ENCODE measurements at places on chromosomes 13 and 19.

DNA sequence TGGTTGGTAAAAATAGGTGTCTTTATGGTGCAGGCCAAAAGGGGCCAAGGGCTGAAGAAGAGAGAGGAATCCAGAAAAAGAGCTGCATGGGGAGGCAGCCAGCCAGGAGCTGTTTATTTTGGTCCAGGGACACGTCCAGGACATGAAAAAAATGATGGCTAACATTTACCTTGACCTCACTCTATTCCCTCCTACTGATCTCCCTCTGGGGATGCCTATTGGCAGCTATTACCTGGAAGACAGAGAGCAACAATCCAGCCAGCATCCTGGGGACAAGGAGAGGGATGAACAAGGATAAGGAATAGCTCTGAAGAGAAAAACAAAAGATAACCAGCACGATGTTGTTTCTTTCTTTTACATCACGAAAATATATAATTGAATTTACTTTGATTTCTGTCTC lies 1599.6 kb downstream of the SLITRK5 start:
- no peak for DNase-seq

DNA sequence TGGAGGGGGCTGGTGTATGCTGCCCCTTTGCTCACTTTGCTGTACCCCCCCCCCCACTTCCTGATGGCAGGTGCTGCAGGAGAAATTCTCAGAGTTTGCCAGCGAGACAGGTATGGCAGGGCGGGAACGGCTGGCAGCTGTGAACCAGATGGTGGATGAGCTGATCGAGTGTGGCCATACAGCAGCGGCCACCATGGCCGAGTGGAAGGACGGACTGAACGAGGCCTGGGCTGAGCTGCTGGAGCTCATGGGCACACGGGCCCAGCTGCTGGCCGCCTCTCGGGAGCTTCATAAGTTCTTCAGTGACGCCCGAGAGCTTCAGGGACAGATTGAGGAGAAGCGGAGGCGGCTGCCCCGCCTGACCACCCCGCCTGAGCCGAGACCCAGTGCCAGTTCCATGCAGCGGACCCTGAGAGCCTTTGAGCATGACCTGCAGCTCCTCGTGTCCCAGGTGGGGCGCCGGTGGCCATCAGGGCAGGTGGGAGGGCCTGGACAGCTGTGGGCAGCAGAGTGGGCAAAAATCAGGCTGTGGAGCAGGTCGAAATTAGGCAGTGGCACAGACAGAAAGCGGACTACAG lies 19.6 kb upstream of the SHKBP1 start:
- DNase-seq, result peak; percentile 72

DNA sequence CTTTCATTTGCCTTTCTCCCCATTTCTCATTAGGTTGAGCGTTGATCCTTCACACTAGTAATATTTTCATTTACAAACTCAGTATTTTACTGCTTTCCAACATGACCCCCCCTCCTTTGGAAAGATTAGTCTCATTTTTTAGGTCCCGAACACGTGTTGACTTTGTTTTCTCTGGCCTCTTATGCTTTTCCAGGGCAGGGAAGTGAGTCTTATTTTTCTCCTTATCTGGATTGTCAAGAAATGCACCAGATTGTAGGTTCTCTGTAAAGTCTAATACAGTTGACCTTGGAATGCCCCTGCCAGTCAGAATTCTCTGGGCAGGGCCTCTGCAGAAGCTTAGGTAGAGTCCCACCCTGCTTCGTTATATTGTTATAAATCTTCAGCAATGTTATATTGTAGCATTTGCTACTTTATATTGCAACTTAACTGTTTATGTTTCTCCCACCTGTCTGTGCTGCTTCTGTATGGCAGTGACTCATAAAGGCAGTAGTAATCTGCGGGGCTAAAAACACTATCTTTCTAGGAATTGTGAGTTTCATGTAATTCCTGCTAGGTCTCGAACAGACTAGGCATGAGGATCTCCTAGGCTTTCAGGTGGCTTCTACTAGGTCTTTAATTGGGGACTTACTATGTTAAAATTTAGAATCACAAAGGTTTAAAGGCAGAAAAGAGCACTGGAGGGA lies 2.0 kb downstream of the TDRD3 start:
- peak; percentile 56 for DNase-seq

DNA sequence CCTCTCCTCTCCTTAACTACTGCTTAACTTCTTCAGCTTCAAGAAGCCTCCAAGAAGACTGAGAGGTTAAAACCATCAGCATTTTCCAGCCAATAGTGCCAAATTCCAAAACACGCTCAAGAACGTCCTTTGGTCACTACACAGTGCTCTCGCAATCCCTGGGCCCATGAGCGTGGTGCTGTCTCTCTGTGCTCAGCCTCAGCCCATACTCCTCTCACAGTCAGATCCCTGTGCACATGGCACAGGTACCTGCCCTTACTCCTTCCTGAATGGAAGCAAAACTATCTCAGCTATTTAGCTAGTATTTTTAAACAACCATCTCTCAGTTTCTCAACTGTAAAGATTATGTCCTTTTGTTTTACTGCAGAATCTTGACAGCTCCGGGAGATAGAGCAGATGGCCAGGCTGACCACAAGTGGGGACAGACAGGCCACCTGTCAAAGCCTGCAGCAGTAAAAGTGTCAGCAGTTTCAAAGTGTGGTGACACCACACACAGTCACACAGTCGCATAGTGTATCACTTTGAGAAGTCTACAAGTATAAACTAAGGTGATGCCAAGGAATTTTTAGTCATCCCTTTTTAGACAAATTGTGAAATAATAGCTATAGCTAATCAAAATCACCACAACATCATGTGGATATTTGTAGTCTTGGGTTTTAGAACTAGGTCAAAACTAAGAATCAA lies 35.7 kb downstream of the DZIP1 start:
- no peak for DNase-seq

DNA sequence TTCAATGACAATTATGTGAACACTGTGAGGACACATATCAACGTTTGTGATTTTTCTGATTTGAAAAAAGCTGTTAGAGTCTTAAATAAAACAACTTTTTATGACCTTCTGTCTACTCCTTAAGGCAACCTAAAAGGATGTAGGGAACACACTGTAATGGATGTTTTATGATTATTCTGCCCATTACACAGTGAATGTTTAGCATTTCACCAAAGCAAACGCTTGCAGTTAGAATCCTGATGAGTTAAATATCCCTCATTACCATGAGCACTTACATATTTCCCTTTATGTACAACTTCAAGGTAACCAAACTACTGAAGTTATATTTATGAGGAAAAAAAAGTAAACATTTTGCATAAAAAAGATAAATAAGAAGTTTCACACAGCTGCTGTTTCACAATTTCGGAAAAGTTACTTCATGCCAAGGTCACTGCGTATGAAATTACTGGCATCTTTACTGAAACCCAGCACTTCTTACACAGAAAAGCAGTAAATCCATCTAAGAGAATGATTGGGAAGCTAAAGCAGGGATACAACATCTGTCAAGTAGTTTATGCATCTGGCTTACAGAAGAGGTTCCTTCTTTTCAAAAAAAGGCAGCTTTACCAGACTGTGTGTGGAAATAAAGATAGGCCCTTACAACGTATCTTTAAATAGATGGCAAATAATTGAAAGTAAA lies 733.7 kb upstream of the ATXN8OS start:
- no peak for DNase-seq

GRCh38 chr19:47310819-47311218 lies 1.2 kb downstream of the C5AR1 start:
- DNase-seq, result no peak

GRCh38 chr13:21344662-21345176 lies 114.4 kb downstream of the ZDHHC20 start:
- no peak for DNase-seq

DNA sequence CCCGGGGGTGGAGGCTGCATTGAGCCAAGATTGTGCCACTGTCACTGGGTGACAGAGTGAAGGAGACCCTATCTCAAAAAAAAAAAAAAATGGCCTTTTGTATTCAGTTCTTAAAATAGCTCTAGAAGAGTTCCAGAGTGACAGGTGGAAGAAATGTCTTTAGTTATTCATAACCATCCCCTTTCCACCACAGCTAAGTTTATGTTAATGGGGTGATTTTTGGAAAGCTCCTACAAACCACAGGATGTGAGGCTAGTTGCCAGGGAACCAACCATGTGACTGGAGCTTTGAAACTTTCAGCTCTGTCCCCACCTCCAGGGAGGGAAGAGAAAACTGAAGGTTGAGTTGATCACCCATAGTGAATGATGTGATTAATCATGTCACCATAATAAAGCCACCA lies 6.9 kb downstream of the ZNF490 start:
- no peak for DNase-seq

DNA sequence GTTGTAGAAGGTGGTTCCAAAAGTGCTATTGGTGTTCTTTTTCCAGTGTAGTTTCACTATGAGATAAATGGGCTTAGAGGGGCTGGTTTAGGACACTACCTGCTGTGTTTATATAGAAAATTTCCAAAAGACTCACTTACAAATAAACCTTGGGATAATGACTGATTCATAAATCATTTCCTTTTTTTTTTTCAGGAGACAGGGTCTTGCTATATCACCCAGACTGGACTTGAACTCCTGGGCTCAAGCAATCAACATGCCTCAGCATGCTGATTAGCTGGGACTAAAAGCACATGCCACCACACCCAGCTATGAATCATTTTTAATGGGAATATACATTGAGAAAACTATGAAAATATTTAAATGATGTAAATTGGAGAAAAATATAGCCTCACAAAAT lies 376.6 kb downstream of the PCDH9 start:
- DNase-seq, result no peak

GRCh38 chr13:93345024-93345423 lies 118.4 kb downstream of the GPC6 start:
- no peak for DNase-seq

GRCh38 chr13:105112561-105112960 lies 1422.9 kb downstream of the EFNB2 start:
- no peak for DNase-seq

DNA sequence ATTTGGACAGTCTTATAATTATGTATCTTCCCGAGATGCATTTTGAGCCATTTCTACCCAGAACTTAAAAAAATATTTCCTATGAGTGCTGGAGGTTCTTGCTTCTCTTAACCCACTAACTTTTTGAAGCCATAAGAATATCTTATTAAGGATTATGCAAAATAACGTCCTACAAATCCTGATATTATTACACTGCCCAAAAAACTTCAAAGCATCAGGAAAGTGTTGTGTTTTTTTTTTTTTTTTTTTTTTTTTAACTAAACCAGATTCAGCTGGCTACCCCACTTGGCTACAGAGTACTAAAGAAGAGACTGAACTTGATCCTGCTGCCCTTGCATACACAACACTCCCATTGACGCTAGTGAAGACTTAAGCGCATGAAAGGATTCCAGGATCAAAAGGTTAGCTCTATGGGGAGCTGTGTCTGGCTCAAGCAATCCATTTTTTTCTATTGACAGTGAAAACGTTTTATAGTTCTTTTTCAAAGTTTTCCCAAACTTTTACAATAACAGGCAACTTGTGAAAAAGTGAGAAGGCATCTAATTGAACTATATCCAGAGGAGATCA lies 141.4 kb downstream of the KCNRG start:
- no peak for DNase-seq

DNA sequence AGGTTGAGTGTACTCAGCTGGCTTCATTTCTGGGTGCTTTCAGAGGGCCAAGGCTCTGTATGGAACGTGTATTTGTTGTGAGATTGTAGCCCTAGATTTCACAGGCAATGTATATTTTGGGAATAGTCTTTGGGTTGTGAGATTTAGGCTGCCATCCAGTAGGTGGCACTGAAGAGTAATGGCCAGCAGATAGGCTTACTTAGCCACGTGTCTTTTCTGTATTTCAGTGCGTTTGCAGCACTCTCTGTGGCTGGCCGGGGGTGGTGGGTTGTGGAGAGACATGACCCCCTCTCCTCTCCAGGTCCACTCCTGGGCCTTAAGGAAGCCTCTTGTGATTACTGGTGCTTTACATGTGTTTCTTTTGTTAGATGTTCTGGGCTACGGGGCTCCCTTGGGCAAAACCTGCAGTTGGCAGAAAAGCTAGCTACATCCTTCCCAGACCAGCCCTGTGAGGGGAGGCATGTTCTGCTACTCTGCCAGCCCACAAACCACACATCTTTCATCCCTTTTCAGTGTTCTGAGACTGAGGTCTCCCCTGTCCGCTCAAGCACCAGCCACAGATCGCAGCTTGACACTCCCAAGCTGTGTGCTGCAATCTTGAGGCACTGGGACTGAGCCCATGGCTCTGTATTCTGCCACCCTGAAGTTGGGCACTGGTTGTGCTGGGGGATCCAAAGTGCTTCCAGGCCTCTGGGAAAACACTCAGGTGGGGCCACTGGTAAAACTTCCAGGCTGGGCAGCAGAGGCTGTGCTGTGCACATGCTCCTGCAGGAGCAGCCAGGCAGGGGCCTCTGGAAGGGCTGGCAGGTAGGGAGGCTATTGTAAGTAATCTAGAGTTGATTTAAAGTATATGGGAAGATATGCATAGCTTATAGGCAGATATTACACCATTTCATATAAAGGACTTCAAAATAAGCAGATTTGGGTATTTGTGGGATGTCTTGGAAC lies 1096.8 kb upstream of the PCDH20 start:
- DNase-seq, result peak; percentile 26

- no peak for DNase-seq
Measured at GRCh38 chr13:71169180-71169579, 697.8 kb downstream of the DACH1 start.

- no peak for DNase-seq
Measured at GRCh38 chr13:48888613-48889012, 87.1 kb upstream of the FNDC3A start.

GRCh38 chr19:50922317-50922853 lies 11.2 kb upstream of the KLK4 start:
- peak; percentile 95 for DNase-seq
